ENCODE measurements at places on chromosomes 1 and 21.
A peak's percentile ranks its signal among the peaks of the same experiment; 100 is the strongest.

DNA sequence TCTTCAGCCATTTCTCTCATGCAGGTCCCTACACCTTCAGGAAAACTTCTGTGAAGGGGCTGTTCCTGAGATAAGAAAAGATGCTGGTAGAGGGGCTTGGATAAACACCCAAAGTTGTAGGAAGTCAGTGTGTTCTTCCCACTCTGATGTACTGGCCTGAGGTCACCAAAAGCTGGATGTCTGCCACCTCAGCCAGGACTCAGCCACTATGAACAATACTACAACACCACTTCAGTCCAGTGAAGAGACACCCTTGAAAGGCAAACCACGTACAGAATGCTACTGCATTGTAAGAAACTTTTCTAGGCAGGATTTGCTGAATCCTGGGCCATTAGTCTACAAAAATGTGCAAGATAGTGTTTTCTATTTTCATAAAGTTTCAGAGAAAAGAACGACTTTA, 2.4 kb downstream of the PTPN14 start:
- DNase-seq = no peak

GRCh38 chr1:65489481-65489880, 69.0 kb downstream of the LEPR start:
- no peak for DNase-seq

GRCh38 chr1:229495782-229496181, 12.4 kb downstream of the NUP133 start:
- no peak for DNase-seq

DNA sequence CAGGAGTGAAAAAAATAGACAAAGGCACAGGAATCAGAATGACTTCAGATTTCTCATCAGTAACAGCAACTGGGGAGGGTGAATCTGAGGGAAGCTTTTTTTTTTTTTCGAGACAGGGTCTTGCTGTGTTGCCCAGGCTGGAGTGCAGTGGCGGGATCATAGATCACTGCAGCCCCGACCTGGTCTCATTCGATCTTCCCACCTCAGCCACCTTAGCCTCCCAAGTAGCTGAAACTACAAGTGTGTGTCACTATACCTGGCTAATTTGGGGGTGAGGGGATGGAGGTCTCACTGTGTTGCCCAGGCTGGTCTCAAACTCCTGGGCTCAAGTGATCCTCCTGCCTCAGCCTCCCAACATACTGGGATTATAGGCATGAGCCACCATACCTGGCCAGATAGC, 10.7 kb downstream of the ARMH1 start:
- no peak for DNase-seq

GRCh38 chr1:89631816-89632656, 884 bp upstream of the LRRC8C start:
- DNase-seq = no peak

- no peak for DNase-seq
Observed at GRCh38 chr1:111857194-111857651, 101.5 kb downstream of the DDX20 start.

DNA sequence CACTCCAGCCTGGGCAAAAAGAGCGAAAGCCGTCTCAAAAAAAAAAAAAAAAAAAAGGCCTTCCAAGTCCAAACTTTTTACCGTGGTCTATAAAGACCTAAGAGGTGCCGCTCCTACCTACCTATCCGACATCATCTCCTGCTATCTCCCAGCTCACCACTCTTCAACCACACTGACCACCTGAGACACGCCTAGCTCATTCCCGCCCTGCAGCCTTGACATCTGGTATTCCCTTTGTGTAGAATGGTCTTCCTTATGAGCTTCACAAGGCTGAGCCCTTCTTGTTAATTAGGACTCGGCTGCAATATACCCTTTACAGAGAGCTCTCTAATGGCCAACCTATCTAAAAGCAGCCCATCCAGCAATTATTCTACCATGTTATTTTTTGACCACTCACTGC, 680 bp downstream of the MAGOH start:
- no peak for DNase-seq

GRCh38 chr21:30695956-30696355, 22.6 kb downstream of the KRTAP21-3 start:
- no peak for DNase-seq

GRCh38 chr1:208318150-208318734, 74.1 kb upstream of the PLXNA2 start:
- DNase-seq = no peak

GRCh38 chr1:239870194-239870593, 221.5 kb upstream of the FMN2 start:
- DNase-seq = no peak

GRCh38 chr1:58699011-58699762, 675 bp downstream of the MYSM1 start:
- peak; percentile 28 for DNase-seq

- DNase-seq = no peak
Observed at GRCh38 chr1:248822148-248823032, 3.3 kb downstream of the SH3BP5L start.

GRCh38 chr21:34576041-34576511, 38.8 kb downstream of the RCAN1 start:
- no peak for DNase-seq

DNA sequence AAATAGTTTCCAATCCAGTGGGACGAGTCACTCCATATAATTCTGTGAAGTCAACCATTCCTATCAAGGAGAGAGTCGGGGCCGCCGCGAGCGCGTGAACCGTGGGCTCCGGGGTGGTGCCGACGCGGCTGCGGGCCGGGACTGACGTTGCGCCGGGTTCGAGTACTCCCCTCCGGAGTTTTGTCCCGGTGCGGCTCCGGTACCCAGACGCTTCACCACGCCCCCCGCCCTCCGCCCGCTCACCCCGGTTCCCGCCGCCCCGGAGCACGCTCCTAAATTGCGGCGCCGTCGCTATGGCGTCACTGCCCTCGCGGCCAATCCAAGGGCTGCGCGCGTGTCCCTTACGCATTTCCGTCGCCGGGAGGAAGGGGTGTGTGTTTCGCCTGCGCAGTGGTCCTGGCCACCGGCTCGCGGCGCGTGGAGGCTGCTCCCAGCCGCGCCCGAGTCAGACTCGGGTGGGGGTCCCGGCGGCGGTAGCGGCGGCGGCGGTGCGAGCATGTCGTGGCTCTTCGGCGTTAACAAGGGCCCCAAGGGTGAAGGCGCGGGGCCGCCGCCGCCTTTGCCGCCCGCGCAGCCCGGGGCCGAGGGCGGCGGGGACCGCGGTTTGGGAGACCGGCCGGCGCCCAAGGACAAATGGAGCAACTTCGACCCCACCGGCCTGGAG, at the start of gene ATAD3B:
ATAD3B (plus strand) TSS at position 377 of the 664 bp plus-strand sequence; CDS start at position 497, 120 bp downstream.
- DNase-seq = peak; percentile 93

DNA sequence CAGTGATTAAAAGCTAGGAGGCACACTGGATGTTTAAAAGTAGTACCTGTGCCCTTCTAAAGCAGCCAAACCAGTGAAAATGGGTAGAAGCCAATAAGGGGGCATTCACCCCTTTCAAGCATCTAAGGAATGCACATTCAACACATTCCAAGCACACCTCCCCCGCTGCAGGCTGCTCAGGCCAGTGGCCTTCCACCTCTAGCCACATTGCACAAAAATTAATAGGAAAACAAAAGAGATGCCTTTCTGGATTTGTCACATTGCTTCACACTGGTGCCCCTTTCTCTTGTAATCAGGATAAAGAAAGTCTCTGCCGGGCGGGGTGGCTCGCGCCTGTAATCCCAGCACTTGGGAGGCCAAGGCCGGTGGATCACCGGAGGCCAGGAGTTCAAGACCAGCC, 834.0 kb downstream of the USP25 start:
- DNase-seq = no peak

GRCh38 chr1:244303610-244303969, 148.1 kb downstream of the ADSS2 start:
- no peak for DNase-seq

- no peak for DNase-seq
Observed at GRCh38 chr21:42746240-42746592, 92.8 kb downstream of the PDE9A start.

- no peak for DNase-seq
Observed at GRCh38 chr1:21874328-21874727, 62.3 kb downstream of the LDLRAD2 start.
